ENCODE measurements at places on chromosomes 12 and 14. TPM values are rescaled to one million over a fixed set of nuclear protein-coding genes. Genes with fewer than 3 reads are reported as not detected.

GRCh38 chr14:38646391-38646790 is 390.5 kb upstream of the CLEC14A start:
- H3K4me1 ChIP-seq = no peaks in the 10 kb centered on the region
- no peak overlapping the region for H3K27ac ChIP-seq
- no peak overlapping the region for H3K4me3 ChIP-seq
- no peaks in the 10 kb centered on the region for H3K27me3 ChIP-seq
- DNase-seq = no peak

GRCh38 chr12:124296295-124296915 is 1.5 kb downstream of the RFLNA start:
- H3K27ac ChIP-seq = no peak overlapping the region
- peaks cover 2% of the 10 kb centered on the region for H3K4me1 ChIP-seq
- DNase-seq = no peak
- H3K4me3 ChIP-seq = no peak overlapping the region

Gene SUDS3
- total RNA-seq = 27.5 TPM

DNA sequence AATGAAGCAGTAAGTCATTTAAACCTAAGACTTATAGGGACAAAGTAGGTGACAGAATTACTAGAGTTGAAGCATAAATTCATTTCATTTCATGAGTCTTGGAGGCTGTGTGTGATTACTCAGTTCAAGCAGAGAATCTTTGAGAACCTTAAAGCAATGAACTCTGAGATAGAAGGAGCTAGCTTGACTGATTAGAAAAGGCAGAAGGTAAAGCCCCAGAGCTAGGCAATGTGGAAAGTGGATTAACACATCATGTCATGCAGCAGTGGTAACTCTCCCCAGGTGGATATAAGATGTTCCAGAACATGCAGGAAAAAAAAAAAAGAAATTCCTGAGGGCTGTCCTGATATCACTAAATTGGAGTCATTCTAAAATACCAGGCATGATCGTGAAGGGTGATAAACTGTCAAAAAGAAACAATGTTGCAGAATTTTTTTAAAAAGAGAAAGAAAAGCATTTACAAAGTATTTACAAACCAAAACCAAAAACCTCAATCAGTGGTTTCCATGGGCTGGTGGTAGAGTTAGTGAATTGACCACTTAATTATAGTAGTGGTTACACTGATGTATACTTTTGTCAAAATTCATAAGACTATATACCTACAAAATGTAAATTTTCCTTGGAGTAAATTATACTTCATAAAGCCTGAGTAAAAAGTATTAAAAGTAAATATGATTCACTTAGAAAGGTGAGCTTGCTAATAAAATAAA is 12.7 kb upstream of the SLC16A7 start:
- H3K4me3 ChIP-seq = no peak overlapping the region
- H3K27me3 ChIP-seq = peaks cover 2% of the 10 kb centered on the region
- no peak for DNase-seq

Gene OAS2
- 48.2 TPM for total RNA-seq

Gene GLS2
- total RNA-seq = 1.6 TPM

Gene ADCY6
- total RNA-seq = 0.20 TPM

- no peaks in the 10 kb centered on the region for H3K27me3 ChIP-seq
- H3K36me3 ChIP-seq = no peaks in the 10 kb centered on the region
- peaks cover 13% of the 10 kb centered on the region for H3K4me1 ChIP-seq
- H3K27ac ChIP-seq = no peak overlapping the region
- H3K4me3 ChIP-seq = no peak overlapping the region
Measured at GRCh38 chr12:75459755-75460154, 20.8 kb upstream of the GLIPR1 start.
